ENCODE measurements at places on chromosomes 6 and 20.

GRCh38 chr20:62805155-62805710 lies 598 bp downstream of the OGFR start:
- no peak for DNase-seq

DNA sequence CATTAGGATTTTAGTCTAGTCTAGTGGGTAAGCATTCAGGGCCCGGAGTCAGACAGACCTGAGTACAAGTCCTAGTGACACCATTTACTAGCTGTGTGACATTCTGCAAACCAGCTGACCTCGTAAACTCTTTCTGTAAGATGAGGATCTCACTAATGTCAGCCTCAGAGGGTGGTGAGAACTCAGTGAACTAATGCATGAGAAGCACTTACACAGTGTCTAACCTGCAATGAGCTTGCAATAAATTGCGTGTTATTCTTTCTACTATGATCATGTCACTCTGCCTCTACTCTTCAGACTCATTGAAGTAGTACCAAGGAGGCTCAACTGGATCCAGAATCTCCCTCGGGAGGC lies 41.1 kb upstream of the ZNF831 start:
- DNase-seq, result no peak

DNA sequence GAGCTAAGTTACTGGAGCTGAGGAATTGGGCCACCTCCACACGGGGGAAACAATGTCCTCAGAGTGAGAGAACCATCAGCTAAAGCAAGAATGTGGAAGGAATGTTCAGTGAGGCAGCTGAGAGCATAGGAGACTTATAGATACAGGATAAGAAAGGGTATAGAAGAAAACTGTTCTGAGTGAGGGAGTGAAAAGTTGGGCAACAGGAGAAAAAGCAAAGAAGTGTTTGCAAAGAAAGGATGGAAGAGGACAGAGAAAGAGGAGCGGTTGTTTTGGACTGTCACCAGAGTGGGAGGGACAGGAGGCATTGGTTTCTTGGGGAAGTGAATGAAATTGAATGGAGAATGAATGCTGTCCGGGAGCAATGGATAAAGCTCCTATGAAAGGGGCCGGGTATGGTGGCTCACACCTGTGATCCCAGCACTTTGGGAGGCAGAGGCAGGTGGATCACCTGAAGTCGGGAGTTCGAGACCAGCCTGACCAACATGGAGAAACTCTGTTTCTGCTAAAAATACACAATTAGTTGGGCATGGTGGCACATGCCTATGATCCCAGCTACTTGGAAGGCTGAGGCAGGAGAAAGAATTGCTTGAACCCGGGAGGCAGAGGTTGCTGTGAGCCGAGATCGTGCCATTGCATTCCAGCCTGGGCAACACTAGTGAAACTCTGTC lies 296.5 kb downstream of the ADGB start:
- no peak for DNase-seq

- no peak for DNase-seq
Observed at GRCh38 chr20:420166-420620, 12.1 kb downstream of the RBCK1 start.

DNA sequence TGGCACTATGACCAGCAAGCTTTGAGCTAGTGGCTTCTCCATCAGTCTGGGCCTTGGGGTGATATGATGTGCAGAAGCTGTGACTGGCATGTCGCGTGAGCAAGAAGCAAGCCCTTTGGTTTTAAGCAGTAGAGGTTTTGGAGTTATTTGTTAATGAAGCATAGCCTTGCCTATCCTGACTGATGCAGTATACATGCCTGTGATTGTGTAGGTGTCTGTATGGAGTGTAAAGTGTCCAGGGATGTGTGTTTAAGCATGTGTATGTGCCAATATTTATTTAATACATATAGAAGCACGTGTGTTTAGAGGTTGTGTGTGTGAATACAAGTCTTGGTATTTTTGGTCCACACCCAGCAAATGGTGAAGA lies 61.0 kb upstream of the CCDC167 start:
- no peak for DNase-seq

DNA sequence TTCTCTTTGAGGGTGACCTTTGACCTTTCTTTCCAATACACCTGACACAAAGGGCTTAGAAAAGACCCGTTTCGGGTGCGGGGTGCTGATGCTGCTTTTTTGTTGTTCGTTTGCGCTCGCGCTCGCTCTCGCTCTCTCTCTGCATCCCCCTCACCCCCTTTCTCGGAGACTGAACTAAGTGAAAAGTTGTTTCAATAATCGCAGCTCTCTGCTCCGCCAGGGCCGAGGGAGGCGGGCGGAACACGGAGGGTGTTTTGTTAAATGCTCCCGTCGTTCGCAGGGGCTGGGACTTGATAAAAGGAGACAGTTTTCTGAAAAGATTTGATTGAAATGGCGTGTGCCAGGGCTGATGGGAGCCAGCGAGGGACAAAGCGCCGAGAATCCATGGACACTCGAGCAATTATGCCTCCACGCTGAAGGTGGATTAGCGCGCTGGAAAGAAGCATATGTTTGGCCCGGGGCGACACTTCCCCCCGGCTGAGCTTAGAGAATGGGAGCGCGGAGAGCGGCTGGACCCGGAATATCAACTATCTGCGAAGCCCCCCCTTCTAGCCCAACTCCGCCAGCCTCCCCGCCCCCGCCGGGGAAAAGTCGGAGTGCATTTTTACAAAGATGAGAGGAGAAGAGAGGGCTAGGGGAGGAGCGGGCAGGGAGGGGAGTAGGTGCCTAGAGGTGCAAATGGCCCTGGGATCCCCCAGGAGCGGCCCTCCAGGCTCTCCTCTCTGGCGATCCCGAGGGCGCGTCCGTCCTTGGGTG lies 25.0 kb downstream of the TFAP2A start:
- DNase-seq, result no peak

DNA sequence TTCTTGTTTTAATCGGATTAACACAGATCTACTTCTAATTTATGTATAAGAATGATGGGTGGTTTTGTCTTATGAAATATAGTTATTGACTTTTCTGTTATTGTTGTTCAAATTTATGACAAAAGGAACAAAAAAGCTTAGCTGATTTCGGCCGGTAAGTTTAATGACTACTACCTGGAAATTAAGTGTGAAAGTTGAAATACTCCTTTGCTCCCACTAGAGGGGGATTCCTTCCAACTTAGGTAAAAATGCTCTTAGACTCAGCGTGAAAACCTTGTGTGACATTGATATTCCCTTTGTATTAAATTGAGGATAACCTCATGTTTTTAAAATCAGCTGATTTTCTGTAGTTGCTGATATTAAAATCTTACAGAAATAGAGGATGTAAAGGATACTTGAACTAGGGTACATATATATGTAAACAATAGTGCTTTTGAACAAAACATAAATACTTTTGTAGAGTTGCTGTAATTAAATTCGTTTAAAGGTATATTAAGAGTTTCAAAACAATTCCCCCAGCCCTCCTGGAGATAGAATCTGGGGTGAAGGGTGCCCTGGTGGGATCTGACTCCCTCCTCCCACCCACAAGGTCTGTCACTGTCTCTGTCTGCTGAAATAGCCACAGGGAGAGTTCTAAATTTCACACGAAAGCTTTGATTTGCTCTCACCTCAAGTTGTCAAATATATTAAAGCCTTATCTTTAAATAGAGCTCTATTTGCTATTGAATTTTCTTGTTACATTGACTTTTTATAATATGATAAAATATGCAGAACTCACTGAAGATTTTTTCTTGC lies 257.5 kb downstream of the ARID1B start:
- no peak for DNase-seq

- DNase-seq, result no peak
Observed at GRCh38 chr6:115896538-115897129, 164.1 kb downstream of the FRK start.

DNA sequence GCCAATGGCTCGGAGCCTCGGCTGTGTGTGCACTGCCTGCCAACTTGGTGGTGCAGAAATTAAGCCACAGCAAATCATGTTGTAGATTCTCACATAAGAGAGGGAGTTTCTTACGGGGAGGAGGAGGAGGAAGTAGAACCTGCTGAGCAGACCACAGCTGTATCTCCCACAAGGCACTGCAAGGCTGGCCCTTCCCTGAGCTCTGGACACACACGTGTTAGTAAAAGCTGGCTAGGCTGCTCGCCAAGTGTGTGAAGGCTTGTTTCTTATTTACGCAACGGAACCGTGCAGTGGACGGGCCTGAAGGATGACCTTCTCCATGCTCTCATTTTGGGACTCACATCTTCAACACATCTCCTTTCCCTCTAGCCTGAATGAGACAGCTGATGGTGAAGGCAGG lies 15.7 kb upstream of the QKI start:
- DNase-seq, result no peak

GRCh38 chr20:43749734-43750294 lies 23.0 kb upstream of the GTSF1L start:
- peak; percentile 75 for DNase-seq

GRCh38 chr6:10487668-10488327 lies 33.4 kb upstream of the GCNT2 start:
- DNase-seq, result no peak

DNA sequence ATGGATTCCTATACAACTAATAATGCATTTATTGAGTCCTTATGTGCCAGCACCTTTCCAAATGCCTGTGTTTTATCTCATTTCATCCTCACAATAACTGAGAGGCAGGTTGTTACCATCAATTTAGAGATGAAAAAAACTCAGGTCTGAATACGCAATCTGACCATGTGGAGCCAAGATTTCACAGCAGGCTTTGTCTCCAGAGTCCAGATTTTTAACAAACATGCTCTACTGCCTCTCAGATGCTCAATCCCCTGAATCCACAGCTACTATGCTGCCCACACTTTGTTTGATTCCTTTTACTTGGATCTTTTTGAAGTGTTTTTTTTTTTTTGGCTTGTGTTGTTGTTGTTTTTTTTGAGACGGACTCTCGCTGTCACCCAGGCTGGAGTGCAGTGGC lies 46.8 kb downstream of the B4GALT5 start:
- DNase-seq, result no peak

DNA sequence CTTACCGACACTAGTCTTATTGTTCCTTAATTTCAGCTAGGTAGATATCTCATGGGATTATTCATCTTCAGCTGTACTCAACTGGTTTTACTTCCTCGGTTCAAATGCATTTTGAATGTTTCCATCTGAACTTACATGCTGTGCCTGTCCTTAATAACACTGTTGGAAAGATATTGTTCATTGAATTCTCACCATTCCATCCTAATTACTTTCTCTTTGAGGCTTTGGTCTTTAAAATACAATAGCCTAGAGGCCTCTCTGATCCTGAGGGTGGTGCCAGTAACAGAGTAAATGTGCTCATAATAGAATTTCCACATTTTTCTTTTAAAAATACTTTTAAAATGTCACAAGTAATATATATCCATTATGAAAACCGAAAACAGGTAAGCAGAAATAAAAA lies 54.0 kb downstream of the IL20RA start:
- no peak for DNase-seq

DNA sequence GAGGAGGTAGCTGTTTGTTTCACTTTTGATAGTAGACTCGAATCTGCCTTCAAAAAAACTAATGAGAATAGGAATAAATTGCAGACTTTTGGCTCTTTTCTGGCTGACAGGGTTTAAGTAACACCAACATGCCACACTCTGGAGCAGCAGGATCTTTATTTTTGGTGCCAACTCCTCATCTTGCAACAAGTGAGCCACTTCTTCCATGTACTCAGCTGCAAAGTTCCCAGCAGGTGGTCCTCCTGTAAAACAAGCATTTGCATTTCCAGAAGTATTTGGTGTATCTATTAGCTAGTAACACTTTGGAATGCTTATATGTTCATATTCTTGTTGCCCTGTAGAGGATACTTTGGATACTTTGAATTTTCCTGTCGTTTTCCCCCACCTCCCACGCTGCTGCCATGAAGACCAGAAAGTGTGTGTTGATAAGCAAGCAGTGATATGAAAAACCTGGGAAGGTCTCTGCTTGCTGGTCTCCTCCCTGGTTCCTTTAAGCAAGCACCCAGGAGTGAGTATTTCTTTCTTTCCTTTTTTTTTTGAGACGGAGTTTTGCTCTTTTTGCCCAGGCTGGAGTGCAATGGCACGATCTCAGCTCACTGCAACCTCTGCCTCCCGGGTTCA lies 1.0 kb downstream of the ARMH2 start:
- DNase-seq, result no peak

- DNase-seq, result no peak
Observed at GRCh38 chr6:157570752-157571151, 189.8 kb downstream of the ZDHHC14 start.

GRCh38 chr6:169793408-169793807 lies 42.0 kb downstream of the ERMARD start:
- DNase-seq, result no peak

DNA sequence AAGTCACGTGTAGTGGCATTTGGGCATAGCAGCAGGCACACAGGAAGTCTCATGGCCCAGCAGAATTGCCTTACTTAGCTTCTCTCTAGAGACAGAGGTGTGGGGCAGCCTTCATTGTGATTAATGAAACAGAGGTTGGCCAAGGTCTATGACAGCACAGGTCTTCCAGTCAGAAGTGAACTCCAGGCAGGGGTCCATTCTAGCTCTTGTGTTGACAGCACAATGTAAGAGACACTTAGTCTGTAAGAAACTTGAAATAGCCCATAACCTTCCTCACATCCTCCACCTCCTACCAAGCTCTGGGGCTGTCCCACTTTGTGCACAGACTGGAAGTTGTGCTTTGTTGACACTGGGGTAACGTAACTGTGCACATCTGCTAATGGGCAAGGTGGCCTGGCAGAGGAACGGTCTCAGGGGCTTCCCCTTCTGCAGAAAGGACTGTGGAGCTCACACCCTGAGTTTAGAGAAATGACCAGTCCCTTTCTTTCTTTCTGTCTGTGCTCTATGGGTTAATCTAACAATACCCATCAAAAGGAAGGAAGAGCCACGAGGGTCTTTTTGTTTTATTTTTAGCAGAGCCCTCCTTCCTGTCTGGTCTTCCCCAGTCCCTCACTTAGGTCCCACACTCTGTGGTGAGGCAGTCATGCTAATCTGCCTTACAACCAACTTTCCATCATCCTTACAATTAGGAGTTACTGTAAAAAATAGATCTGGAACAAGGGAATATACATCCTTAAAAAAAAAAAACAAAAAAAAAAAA lies 35.6 kb upstream of the TAGAP start:
- DNase-seq, result no peak

DNA sequence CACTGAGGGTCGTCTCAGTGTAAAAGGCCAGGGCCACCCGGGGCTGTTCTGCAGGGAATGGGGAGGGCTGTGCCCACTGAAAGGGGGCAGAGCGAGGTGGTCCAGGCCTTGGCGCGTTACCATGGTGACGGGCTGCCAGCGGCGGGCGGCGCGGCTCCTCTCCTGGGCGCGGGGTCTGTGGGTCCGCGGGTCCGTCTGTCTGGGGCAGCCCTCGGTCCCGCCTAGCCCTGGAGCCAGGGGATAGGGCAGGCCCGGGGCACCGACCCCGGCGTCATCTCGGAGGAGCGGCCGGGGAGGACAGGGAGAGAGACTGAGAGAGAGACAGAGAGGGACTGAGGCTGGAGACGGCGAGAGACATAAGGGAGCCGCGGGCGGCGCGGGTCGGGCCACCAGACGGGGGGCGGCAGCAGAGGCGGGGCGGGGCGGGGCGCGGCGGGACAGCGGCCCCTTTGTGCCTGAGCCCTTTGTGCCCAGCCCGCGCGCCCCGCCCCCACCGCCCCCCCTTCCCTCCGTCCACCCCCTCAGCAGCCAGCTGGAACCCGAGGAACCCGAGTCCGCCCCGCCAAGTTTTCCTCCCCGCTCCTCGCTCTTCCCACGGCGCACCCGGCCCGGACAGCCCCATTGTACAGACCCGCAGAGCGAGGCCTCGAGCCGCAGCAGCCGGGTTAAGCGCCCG lies at the start of gene KIAA1755:
TSS of gene KIAA1755 (minus strand) at position 358 of the 676 bp plus-strand sequence. CDS start at position 123, 235 bp downstream.
- peak; percentile 42 for DNase-seq
